ENCODE measurements at places on chromosomes 2 and 18. TPM values are rescaled to one million over a fixed set of nuclear protein-coding genes. Genes with fewer than 3 reads are reported as not detected.

The EPAS1 gene
- total RNA-seq: 69.0 TPM

The TUBA4B gene
- not detected for total RNA-seq

The KANSL1L gene
- 32.2 TPM for total RNA-seq

The TMEM178A gene
- 36.5 TPM for total RNA-seq

DNA sequence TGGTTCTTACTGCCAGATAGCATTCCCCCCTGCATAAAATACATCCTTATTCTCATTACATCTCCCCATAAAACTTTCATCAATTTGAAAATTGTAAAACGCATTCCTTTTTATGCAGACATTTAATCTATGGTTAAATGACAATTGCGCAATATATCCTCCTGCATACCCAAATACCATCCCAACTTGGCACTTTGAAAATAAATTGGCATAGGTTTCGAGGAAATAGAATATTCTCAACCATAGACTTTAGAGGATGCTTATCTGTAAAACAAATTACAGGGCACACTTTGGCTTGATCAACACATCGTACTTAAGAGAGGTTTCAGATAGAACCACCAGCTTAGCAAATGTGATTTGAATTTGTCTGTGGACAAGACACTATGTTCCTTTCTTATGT is 31.0 kb upstream of the CAVIN2 start:
- DNase-seq: no peak

DNA sequence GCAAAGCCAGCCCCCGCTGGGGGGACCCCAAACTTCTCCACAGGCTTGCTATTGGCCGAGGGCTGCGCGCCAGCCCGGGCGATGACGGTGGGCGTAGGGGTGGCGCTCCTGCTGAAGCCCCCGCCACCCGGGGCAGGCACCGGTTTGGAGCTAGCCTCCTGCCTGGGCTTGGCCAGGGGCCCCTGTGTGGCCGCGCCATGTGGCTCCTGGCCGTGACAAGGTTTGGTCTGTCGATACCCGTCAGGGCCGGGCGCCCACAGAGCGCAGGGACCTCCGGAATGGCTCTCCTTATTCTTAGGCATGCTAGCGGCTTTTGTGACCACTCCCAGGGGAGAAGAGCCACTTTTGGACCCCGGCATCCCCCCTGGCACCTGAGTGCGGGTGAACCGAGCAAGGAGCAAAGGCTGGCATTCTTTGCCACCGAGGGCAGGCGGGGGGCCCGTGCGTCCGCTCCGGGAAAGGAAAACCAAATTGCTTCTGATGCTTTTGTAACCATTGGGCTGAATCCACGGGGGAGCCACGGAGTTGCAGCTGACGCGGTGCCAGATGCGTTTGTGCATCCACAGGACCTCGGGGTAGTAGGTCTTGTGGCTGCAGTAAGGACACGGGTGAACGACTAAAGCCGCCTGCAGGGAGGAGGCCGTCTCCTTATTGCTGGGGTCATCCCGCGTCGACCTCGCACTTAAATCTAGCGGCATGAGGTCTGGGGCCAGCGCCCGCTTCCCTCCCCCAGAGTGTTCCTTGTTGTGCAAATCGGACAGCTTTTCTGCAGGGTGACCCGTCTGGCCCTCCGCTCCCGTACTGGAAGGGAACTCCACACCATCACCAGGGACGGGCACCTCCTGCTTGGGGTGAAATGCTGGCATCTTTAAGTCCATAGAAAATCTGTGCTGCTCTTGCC is 115.6 kb downstream of the ZNF516 start:
- DNase-seq: no peak

- DNase-seq: peak; percentile 48
Measured at GRCh38 chr2:36680012-36680411, 16.5 kb upstream of the VIT start.

GRCh38 chr2:169819106-169819505 is 5.6 kb downstream of the METTL5 start:
- DNase-seq: no peak

DNA sequence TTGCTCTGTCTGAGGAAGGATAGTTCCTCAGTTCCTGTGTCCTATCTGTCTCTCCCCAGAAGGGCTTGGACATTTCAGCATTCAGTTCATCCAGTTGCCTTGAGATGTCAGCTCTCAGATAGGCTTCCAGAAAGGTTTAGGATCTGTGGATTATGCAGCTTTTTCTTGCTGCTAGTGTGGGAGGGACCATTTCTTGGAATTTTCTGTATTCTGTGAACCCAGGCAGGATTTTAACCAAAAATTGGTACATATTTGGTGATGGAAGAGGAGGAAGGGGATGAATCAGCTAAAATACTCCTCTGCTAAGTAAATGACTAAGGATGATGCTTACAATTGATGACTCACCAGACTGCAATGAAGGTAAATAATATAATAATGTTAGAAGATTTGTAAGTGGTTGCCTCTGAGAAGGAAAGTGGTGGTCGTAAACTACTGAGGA is 58.6 kb upstream of the DOCK10 start:
- DNase-seq: no peak

GRCh38 chr18:73756256-73757091 is 391.2 kb downstream of the FBXO15 start:
- DNase-seq: no peak

DNA sequence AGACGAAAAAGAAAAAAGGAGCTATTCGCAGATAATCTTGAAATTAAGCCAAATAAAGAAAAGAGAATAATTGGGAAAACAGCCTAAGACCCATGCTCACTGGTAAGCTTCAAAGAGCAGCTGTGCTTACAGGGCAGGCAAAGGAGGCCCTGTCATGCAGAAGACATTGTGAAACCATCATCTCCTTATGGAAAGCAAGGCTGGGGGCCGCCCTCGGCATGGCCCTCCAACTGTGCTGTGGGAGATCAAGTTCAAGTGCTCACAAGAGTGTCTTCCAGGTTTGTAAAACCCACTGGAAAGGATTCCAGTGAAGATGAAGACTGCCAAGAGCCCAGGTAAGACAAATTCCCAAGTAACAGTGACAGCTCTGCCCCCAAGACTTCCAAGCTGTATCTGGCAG is 32.2 kb downstream of the ACVR1 start:
- no peak for DNase-seq

GRCh38 chr2:34123996-34124785 is 525.1 kb upstream of the FAM98A start:
- DNase-seq: no peak

- DNase-seq: no peak
Measured at GRCh38 chr2:174711206-174711605, 53.1 kb downstream of the CHRNA1 start.
